ENCODE measurements at places on chromosomes 4 and X. TPM values are rescaled to one million over a fixed set of nuclear protein-coding genes. Genes with fewer than 3 reads are reported as not detected.

Gene ADAM29
- not detected for total RNA-seq

Gene GNRHR
- total RNA-seq: not detected

Gene PDGFC
- 6.7 TPM for total RNA-seq

Gene SHROOM3
- 14.9 TPM for total RNA-seq

Gene STK32B
- total RNA-seq: 7.8 TPM

Gene MAGEE2
- total RNA-seq: not detected

Gene STOX2
- 0.02 TPM for total RNA-seq

Gene MECP2
- total RNA-seq: 45.3 TPM

Gene ARX
- not detected for total RNA-seq

Gene RPGR
- 24.0 TPM for total RNA-seq

Gene DCX
- total RNA-seq: not detected

Gene CXCL5
- 0.33 TPM for total RNA-seq

Gene TSPAN7
- 5.2 TPM for total RNA-seq

Gene ALAS2
- total RNA-seq: not detected

Gene ATOH1
- not detected for total RNA-seq
